Stimulated activated CD8-positive, alpha-beta memory T cell treated with anti-CD3 and anti-CD28 coated beads, Interleukin-7, amount 100 ng/mL, for 48 hours (primary cell): ENCODE measurements at places on chromosomes 6 and 20.

GRCh38 chr6:101458336-101458735 lies 64.8 kb downstream of the GRIK2 start:
- no peak for DNase-seq

DNA sequence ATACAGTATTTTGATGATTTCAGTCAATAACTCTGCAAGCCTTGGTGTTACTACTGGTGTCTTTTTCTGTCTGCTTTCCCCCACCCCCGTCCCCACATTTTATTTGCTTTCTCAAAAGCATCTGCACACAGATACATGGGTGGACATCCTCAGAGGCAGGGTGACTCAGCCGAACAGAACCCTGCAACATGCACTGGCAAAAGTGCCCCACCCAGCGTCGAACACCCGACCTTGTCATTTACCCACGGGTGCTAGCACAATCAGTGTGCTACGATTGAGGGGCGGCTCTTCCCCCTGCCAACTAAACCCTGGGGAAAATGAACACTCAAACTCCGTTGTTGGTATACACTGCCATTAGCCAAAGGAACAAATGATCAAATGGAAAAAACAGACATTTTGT lies 115.9 kb upstream of the NAA20 start:
- DNase-seq, result no peak

GRCh38 chr6:52297433-52297832 lies 12.9 kb upstream of the MCM3 start:
- DNase-seq, result no peak

DNA sequence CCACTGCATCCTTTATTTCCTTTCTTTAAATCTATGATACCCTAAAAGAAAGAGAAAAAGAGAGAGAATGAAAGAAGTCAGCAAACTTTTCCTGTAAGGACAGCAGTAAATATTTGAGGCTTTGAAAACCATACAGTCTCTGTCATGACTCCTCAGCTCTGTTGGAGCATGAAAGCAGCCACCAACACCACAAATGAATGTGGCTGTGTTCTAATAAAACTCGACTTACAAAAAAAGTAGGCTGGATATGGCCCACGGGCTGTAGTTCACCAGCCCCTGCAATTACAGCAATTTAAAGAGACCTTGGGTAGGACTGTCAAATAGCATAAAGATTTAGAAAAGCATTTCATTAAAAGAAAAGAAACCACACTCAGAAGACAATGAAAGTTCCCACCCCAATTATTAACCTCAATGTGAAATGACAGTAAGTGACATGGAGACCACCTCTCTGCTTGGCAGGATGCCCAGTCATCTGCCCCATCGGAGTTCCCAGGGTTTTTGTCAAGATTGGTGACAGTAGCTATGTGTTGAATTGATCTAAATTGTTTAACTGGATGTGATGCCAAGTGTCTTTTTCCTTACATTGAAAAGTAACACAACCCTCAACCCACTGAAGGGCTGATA lies 50.9 kb downstream of the TNFRSF21 start:
- DNase-seq, result no peak
